ENCODE measurements at places on chromosomes 4 and X. TPM values are rescaled to one million over a fixed set of nuclear protein-coding genes. Genes with fewer than 3 reads are reported as not detected.

The PGAM4 gene
- 0.54 TPM for total RNA-seq

The HUWE1 gene
- total RNA-seq: 78.4 TPM

The SATL1 gene
- total RNA-seq: not detected

The GPRASP1 gene
- total RNA-seq: 0.42 TPM

The ADAMTS3 gene
- not detected for total RNA-seq

The CYLC1 gene
- not detected for total RNA-seq

The CABS1 gene
- not detected for total RNA-seq

The HEPH gene
- total RNA-seq: not detected
